Stimulated activated CD4-positive, alpha-beta T cell treated with anti-CD3 and anti-CD28 coated beads, Interleukin-1b, Interleukin-23, amount 100 ng/mL, for 1 hour (primary cell): ENCODE measurements at places on chromosomes 1 and 21.

- DNase-seq = no peak
Observed at GRCh38 chr1:184597650-184598357, 156.9 kb downstream of the EDEM3 start.

GRCh38 chr1:212914789-212915188 is 35.6 kb upstream of the VASH2 start:
- DNase-seq = no peak

- DNase-seq = no peak
Observed at GRCh38 chr1:155938220-155938627, 3.2 kb upstream of the RXFP4 start.

GRCh38 chr1:164473544-164473943 is 85.4 kb upstream of the PBX1 start:
- no peak for DNase-seq

DNA sequence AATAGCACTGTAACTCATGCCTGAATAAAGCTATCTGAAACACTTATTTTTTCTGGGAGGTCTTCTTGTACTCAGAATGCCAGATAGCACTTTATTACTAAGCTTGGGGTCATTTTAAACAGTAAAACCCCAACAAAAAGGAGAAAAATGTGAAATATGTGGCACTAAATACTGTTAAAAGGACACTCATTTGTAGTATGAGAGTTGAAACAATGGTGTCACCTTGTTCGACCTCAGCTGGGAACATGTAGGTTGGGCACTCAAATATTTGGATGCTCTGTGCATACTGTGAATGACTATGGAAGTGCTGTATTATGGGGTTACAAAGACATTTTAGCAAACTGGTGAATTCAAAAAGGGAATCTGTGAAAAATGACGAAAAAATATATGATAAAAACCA is 53.9 kb downstream of the SELENOF start:
- DNase-seq = no peak

GRCh38 chr1:60088620-60089155 is 15.1 kb upstream of the C1orf87 start:
- DNase-seq = no peak

DNA sequence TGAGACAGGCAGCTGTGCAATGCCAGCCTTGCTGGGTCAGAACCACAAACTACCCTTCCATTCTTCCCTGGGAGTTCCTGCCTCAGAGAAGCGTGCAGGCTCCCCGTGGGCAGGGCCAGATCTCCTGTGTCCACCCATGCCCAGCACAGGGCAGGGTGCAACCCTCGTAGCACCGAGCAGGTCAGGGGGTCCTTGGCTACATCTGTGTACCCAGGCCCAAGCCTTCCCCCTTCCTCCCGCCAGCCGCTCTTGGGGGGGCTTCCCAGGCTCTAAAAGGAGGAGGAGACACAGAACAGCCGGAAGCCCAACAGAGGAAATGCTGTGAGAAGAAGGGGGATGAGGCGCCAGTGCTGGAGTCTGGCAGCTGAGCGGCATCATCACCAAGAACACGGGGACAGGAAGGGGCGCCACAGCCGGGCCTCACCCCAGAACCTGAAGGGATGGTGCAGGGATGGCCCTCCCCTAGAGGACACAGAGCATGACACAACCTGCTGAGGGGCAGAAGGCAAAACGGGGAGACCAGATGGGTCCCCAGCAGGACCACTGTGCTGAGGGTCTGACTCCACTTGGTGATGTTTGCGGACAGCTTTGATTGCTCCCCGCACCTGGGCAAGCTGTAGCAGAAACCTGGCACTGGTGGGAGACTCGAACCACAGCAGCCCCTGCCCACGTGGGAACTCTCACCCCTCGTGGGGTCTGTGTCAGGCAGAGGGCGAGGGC is 233.2 kb downstream of the NPHP4 start:
- no peak for DNase-seq

DNA sequence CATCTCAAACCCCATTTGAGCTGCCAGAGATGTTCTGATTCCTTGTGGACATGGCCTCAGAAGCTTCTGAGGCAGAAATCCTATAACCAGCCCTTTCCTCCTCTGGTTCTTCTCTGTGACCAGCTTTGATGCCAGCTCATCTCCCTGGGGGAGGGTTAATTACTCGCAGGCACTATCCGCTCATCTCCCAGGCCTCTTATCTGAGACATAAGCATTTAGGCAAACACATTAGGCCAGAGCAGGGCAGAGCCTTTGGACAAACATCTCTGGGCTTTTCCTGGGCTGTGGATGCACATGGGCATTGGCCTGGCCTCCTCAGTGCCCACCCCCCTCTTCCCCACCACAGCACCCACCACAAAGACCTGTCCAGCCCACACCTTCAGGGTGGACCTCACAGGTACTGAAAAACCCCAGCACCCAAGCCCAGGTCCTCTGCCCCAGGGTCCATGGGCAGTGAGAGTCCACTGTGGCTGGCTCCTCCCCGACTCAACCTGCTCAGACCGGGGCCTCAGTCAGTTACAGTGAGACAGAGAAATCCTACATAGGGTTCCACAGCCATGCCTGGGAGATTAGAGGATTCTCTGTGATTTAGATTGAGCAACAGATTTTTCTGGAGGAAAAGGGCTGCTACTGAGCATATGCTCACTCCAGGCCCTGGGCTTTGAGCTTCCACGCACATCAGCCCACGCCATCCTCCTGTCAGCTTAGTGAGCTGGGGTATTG is 26.9 kb downstream of the IGSF21 start:
- no peak for DNase-seq

DNA sequence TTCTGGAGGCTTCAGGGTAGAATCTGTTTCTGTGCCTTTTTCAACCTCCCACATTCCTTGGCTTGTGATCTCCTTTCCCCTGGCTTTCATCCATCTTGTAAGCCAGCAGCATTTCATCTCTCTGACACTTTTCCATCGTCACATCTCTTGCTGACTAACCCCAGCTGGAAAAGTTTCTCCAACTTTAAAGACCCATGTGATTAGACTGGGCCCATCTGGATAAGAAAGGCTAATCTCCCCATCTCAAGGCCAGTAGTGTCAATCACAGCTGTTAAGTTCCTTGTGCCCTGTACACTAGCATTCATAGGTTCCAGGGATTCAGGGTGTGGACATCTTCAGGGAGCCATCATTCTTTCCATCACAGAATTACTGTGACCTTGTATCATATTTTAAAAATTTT is 452.1 kb downstream of the TTLL7 start:
- DNase-seq = no peak

DNA sequence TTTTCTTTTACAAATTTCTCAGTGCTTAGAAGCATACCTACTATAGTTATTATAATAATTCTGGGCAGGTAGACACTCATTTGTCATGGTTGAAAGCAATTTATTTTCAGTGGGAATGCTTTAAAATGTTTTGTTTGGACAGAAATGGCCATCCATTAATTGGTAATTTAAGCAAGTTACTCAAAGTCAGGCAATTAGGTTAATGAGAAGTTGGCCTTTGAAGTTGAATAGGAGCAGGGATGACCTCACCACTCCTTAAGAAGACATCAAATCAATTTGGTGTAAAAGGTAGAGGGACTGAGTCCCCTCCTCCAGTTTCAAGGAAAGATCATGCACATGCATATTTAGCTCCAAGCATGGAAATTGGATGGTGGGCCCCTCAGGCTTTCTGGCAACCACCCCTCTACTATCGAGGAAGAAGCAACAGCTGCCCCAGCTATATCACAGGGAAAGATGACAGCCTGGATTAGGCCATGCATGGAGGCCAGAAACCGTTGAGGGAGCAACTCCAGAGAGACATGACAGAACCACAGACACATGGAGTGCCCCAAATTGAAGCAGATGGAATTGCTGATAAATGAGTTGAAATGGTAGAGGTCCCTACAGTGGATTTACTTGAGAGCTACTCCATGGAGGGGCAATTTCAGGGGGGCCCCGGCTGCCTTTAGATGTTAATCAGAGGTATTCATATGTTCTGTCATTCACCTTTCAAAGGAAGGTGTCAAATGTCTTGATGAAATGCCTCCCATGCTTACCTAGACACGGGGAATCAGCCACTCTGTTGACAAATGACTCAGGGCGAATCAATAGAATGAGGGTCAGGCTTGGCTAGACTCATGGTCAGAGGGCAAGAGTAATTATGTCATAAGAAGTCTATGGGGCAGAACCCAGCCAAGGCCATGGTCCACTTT is 26.7 kb downstream of the HLX start:
- no peak for DNase-seq

- no peak for DNase-seq
Observed at GRCh38 chr21:42121794-42122193, 50.7 kb downstream of the UMODL1 start.

DNA sequence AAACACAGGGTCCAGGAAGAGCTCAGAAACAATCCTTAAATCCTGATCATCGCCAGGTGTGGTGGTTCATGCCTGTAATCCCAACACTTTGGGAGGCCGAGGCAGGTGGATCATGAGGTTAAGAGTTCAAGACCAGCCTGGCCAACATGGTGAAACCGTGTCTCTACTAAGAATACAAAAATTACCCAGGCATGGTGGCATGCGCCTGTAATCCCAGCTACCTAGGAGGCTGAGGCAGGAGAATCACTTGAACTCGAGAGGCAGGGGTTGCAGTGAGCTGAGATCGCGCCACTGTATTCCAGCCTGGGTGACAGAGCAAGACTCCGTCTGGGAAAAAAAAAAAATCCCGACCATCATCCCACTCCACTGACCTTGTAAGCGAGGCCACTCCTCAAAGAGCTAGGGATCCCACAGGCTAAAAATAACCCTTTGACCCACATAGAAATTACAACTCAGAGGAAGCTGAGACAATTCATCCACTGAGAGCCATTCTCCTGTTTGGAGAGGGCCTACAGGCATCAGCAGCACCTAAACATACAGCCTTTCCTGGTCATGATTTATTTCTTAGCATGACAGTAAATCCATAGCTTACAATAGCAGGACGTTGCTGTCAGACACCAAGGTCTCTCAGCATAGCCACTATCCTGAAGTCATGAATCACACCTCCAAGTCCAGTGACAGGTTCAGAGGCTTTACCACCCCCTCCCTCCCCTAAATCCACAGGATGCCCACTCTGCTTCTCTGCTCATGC is 66.7 kb downstream of the TGFBR3 start:
- no peak for DNase-seq
